ENCODE measurements at places on chromosomes 5 and 9.

DNA sequence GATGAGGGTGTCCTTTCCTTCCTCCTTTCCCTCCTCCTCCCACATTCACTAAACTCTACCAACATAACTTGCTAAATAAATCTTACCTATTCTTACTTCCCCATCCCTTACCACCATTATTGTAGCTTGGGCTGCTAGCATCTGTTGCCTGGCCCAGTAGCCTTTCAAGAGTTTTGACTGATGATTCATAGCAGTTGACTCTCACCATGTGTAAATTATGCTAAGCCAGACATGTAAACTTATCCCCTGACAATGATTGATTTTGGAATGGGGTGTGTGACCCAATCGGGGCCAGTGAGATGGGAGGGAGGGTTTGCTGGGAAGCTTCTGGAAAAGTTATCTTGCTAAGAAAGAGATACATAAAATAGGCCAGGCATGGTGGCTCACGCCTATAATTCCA is 161.8 kb upstream of the SPRY4 start:
- DNase-seq, result no peak

- no peak for DNase-seq
Observed at GRCh38 chr5:86124333-86124732, 493.4 kb upstream of the COX7C start.

DNA sequence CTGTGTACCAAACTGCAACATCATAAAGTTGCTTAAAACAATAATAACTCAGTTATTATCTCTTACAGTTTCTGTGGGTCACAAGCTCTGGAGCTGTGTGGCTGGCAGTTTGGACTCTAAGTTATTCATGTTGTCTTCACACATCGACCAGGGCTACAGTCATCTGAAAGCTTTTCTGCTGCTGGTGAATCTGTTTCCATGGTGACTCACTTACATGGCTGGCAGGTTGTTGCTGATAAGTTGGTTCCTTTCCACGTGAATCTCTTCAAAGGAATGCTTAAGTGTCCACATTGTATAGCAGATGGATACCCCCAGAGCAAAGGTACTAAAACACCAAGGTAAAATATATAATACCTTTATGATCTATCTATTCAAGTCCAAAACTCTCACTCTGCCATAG is 44.8 kb upstream of the CYLC2 start:
- DNase-seq, result no peak

DNA sequence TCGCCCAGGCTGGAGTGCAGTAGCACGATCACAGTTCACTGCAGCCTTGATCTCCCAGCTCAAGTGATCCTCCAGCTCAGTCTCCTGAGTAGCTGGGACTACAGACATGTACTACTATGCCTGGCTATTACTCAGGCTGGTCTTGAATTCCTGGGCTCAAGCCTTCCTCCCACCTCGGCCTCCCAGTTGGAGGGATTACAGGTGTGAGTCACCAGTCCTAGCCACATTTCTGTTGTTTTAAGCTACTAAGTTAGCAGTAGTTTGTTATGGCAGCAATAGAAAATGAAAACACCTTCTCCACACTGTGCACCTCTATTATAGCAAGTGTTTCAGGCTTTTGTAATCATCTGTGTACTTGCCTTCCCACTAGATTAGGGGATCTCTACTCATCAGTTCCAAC is 588.9 kb upstream of the TLE4 start:
- no peak for DNase-seq

DNA sequence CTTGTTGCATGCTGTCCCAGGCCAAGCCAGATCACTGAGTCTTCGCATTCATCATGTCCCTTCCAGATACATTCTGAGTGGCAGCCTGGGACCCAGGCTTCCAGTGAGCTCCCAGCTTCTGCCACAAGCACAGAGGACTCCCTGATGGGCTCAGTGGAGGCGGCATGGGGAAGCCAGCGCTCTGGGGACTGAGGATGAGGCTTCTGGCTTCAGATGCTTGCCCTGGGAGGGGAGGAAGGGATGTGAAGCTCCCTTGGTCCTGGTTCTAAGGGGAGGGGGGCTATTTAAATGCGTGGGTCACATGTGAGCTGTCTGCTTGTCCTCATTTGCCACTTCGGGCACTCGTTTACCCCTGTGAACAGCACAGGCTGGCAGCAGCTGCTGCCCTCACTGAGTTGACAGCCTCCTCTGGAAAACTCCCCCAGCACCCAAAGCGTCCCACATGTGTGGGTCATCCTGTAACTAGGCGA is 174.0 kb downstream of the NR3C1 start:
- peak; percentile 10 for DNase-seq

DNA sequence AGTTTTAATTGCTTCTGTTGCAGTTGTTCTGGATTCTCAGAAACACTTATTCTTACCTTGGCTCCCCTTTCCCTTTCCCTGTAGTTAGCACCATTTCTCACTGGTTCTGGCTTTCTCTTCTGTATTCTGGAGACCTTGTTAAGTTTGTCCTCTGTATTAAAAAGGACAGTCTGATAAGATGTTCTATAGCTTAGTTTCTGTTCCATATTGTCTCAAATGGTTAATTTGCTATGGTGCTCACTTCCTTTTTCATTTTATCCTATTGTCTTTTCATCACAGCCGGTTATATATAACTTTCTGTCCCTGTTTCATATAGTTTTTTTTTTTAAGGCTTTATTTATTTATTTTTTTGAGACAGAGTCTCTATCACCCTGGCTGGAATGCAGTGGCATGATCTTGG is 41.4 kb upstream of the KIAA1958 start:
- no peak for DNase-seq

DNA sequence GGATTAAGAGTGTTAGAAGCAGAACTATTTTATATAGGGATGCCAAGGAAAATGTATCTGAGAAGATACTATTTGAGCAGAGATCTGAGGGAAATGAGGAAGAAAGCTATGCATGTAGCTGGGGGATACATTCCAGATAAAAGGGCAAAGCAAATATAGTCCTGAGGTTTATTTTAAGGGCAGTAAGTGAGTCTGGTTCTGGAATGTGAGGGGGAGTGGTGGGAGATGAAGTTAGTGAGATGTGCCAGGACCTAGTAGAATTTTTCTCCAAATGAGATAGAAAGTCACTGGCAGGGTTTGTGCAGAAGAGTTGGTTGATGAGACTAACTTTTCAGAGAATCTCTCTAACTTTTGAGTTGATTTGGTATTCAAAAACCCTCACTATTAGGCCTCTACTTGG is 374.7 kb downstream of the ADGRV1 start:
- DNase-seq, result no peak

GRCh38 chr9:93659044-93659836 is 82.9 kb downstream of the PHF2 start:
- no peak for DNase-seq

DNA sequence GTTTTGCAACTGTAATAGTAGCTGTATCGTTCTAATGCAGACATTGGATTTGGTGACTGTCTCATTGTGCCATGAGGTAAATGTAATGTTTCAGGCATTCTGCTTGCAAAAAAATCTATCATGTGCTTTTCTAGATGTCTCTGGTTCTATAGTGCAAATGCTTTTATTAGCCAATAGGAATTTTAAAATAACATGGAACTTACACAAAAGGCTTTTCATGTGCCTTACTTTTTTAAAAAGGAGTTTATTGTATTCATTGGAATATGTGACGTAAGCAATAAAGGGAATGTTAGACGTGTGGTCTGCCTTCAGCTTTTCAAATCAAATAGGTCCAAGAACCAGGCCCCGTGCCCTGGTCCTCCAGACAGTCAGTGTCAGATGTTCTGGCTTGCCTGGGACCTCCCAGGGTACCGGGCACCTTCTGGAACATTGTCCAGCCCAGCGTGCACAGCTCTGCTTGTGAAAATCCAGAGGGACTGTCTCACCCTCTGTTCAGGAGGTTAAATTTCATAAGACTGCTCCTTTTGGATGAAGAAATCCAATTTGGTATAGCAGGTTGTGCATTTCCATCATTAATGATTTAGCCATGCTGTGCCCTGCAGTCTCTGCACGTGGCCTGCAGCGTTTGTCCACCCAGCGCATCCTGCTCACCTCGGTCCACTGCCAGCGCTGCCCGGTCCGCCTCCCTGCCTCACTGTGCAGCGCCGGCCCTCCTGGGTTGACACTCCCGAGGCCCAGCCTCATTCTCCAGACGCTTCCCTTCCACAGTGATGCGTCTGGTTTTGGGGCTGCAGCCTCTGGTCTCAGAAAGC is 6.6 kb upstream of the AHRR start:
- DNase-seq, result no peak
